ENCODE measurements at places on chromosomes 5 and 9.
A peak's percentile ranks its signal among the peaks of the same experiment; 100 is the strongest.

DNA sequence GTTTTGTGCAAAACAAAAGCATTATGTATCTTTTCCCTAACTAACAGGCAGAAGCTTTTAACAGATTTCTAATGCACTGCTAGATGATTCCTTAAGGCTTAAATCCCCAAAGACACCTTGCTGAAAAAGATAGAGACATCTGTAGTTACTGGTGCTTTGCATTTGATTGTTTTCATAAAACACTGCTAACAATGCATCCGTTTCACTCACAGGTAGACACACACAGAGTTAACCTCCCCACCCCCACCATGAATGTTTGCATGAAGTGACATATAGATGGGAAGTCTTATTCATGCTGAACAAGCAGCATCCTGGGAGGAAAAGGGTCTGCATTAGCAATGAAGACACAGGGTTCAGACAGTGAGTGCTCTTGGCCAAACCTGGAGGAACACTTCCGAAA, 100.9 kb downstream of the ASTN2 start:
- no peak for DNase-seq

- no peak for DNase-seq
Observed at GRCh38 chr5:62643556-62644451, 65.2 kb downstream of the LRRC70 start.

- DNase-seq = peak; percentile 31
Observed at GRCh38 chr5:60843936-60844905, at the start of gene ELOVL7. ELOVL7 (minus strand) TSS chr5:60844269; CDS start chr5:60787397, 56,872 bp downstream.

- no peak for DNase-seq
Observed at GRCh38 chr5:76386360-76386759, 16.7 kb upstream of the IQGAP2 start.

DNA sequence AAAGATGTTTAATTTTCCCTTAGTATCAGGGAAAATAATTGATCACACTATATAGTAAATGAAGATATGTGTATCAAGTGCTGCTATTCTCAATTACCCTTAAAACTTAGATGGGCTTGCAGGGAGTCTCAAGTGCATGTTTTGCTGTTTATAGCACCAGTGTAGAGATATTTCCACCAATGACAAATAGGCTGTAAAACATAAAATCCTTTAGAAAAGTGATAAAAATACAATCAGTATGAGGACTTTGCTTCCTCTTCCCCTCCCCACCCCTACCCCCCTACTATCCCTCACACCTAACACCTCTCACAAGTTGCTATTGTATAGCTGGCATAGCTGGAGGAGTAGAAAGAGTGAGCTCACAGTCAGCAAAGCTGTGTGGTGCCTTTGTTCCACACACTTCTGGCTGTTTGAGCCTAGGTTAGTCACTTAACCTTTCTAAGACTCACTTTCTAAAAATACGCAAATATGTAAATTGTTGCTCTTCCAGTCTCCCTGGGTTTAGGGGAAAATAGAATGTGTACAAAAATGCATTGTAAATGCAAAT, 93.1 kb downstream of the PDE4D start:
- no peak for DNase-seq

GRCh38 chr5:173835661-173836060, 52.5 kb upstream of the CPEB4 start:
- no peak for DNase-seq

- no peak for DNase-seq
Observed at GRCh38 chr5:55364537-55365055, 56.8 kb downstream of the MTREX start.

DNA sequence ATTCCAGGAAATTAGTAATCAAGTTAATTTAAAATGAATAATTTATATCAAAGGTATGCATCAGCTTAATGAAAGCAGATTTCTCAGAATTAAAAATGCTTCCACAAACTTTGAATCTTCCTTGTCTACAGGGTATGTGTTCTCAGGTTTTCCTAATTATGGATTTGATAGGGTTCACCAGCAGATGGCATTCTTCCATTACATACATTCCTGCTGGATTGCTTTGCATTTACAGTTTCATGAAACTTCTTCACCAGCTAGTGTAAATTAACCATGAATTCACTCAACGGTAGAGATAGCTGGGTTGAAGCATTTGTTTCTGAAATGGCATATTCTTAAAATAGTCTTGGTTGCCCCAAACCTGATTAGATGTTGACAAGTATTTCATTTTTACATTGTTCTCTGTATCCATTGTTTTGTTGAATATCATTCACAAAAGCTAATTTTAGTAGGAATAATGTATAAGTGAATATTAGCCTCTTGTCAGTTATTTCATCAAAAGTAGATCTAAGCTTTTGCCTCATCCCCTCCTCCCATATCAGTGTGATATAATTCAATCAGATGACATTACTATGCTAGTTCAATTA, 68.7 kb upstream of the WDR41 start:
- DNase-seq = no peak

DNA sequence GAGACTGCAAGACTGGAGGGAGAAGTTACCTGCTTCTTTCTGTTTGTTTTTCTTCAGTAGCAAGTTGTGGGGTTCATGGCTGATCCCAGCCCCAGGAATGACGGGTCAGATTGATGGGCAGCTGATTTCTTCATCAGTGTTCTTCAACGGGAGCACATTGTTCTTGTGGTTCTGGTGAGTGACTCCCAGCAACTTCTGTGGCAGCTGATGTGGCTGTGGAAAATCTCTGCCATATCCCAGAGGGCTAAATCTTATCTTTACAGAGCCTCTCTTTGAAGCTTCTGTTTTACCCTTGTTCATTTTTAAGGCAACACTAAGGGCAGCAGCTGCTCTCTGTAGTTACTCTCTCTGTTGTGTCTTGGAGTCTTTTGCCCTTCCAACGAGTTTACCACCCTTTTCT, 710.3 kb downstream of the PRELID2 start:
- DNase-seq = no peak

DNA sequence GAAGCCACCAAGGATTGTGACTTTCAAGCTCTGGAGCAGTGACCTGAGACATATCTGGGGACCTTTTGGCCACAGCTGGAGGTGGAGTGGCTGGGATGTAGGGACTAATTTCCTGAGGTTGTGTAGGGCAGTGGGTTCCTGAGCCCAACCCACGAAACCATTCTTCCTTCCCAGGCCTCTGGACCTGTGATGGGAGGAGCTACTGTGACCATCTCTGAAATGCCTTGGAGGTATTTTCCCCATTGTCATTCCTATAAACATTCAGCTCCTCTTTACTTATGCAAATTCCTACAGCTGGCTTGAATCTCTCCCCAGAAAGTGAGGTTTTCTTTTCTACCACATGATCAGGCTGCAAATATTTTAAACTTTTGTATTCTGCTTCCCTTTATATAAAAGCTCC, 172.6 kb downstream of the TUSC1 start:
- no peak for DNase-seq
